ENCODE measurements at places on chromosomes 7 and 10. TPM values are rescaled to one million over a fixed set of nuclear protein-coding genes. Genes with fewer than 3 reads are reported as not detected.

Gene DDC
- not detected for total RNA-seq

Gene DUSP5
- 26.7 TPM for total RNA-seq

Gene DNAJC1
- total RNA-seq = 39.2 TPM

Gene ZSCAN25
- 10.9 TPM for total RNA-seq

Gene H2BK1
- total RNA-seq = not detected

Gene PAOX
- total RNA-seq = 5.0 TPM

Gene GOLGA7B
- 0.28 TPM for total RNA-seq

Gene TUBAL3
- total RNA-seq = 0.35 TPM

Gene FKBP9
- total RNA-seq = 152 TPM

Gene COL28A1
- total RNA-seq = under 0.01 TPM

Gene CHRM2
- total RNA-seq = 0.14 TPM

Gene TUBB8
- total RNA-seq = not detected

Gene MBL2
- not detected for total RNA-seq

Gene DNMBP
- total RNA-seq = 13.6 TPM

Gene UPK3BL1
- 2,271 TPM for total RNA-seq

Gene FAM25A
- total RNA-seq = 20.3 TPM

Gene PLEKHS1
- not detected for total RNA-seq

Gene CCNJ
- total RNA-seq = 5.1 TPM

Gene WDR86
- 0.14 TPM for total RNA-seq

Gene ABCC2
- 0.28 TPM for total RNA-seq

Gene CXCL12
- not detected for total RNA-seq

Gene ANKIB1
- 15.0 TPM for total RNA-seq

Gene STK31
- total RNA-seq = not detected

Gene GPRIN2
- 1.6 TPM for total RNA-seq

Gene ZNF679
- total RNA-seq = not detected

Gene CDC123
- total RNA-seq = 120 TPM

Gene NPY
- total RNA-seq = not detected

Gene EBLN1
- total RNA-seq = not detected

Gene CNPY1
- not detected for total RNA-seq

Gene FAM25G
- total RNA-seq = 5.3 TPM

Gene MYO1G
- total RNA-seq = not detected

Gene TMEM139
- 8.7 TPM for total RNA-seq

All from airway epithelial cell (primary cell).